Stimulated activated CD8-positive, alpha-beta memory T cell treated with anti-CD3 and anti-CD28 coated beads, Interleukin-4, amount 100 ng/mL, for 48 hours (primary cell): ENCODE measurements at places on chromosomes 1 and 21.

DNA sequence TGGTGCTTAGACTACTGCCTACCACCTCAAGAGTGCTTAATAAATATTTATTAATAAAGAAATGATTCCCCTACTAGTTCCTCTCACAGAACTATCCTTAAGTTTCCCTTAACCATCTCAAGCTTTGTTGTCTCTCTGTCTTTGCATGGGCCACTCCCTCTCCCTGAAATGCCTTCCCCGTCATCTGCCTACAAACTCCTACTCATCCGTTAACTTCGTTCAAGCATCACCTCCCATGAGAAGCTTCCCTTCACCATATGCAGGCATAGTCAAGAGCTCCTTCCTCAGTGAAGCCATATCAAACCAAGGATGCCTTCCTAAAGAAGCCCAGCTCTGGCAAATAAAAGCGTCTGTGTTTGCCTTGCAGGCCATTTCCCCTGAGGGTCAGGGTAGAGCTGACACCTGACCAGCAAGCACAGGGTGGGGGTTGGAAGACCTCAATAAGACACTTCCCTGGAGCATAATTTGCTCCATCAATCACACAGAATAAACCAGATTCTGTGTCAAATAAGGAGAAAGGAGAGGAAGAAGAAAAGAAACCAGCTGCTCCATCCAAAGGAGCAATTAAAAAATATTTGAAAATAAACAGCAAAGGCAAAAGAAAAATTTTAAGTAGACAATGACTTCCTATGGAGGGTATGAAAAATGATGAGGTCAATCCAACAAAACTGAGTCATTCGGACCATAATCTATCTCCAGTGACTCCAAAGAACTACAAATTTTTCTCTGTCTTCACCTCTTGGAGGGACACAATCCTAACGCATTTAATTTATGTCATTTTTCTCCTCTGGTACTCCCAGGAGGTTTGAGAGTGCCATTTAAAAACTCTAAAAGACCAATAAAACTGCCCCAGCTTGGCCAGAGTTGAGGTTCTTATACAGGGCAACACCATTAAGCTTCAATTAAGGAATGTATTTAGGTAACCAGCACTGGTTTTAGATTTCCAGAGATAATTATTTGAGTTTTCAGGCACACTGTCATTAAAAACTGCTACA lies 303.6 kb downstream of the KCNH1 start:
- no peak for DNase-seq

- no peak for DNase-seq
These were observed 22.1 kb downstream of the UCK2 start for GRCh38 chr1:165849353-165850133.

GRCh38 chr1:25703041-25703440 lies 86.5 kb downstream of the MAN1C1 start:
- no peak for DNase-seq

DNA sequence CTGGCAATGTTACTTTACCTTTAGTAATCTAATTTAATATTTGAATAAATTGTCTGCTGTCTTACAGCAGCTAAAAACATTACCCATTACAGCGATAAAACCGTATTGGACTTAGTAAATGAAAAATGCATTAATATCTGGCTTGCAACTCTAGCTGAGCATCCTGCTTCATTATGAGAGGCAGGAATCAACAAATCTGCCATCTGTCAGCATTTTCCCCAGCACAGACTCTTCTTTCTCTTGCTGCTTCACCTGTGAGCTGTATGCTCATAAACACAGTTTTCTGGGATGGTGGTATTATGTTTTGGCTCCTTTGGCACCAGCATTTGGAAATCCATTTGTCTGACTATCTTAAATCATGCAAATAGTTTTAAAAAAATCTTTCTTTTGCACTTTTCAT lies 487.1 kb downstream of the KCNT2 start:
- DNase-seq, result no peak
